Cerebellum (tissue), 4 donors: ENCODE measurements at places on chromosomes 4 and X. TPM values are rescaled to one million over a fixed set of nuclear protein-coding genes. Genes with fewer than 3 reads are reported as not detected.

XAGE1A gene
- not detected for total RNA-seq

CCKAR gene
- not detected for total RNA-seq

RIBC1 gene
- total RNA-seq, result 1.7 TPM

TRMT44 gene
- total RNA-seq, result 27.8 TPM

ADH1A gene
- total RNA-seq, result not detected

FUNDC1 gene
- 9.7 TPM for total RNA-seq

ZNF630 gene
- 5.5 TPM for total RNA-seq

QRFPR gene
- 4.2 TPM for total RNA-seq

POLN gene
- 4.5 TPM for total RNA-seq

GPR78 gene
- 0.73 TPM for total RNA-seq

RAB39B gene
- total RNA-seq, result 20.1 TPM

AWAT2 gene
- total RNA-seq, result not detected

BBS12 gene
- 7.3 TPM for total RNA-seq

- DNase-seq, result no peak
Measured at GRCh38 chrX:91080822-91081221, 353.8 kb upstream of the PABPC5 start.

- no peak for DNase-seq
Measured at GRCh38 chrX:154661899-154662298, 8.5 kb upstream of the CTAG2 start.

- no peak for DNase-seq
Measured at GRCh38 chrX:41514179-41514578, 67.0 kb downstream of the NYX start.

- no peak for DNase-seq
Measured at GRCh38 chrX:66408507-66408906, 230.4 kb downstream of the EDA2R start.

DNA sequence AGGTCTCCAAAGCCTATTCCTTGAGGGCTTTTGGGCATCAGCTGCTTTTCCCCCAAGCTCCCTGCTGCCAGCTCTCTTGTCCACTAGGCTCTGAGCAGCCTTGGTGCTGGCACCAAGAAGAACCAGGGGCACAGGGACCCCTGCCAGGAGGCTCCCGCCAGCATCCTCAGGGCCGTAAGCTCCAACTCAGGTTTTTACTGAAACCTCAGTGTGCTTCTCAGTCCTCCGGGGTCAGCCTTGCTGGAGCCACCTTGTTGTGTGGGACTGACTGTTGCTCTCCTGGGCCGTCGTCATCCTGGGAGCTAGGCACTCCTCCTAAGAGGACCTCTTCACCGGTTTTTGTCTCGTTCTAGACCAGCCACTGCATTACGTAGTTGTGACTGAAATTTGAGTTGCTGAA lies 38.9 kb downstream of the NOP14 start:
- DNase-seq, result no peak

GRCh38 chr4:120873554-120873953 lies 49.0 kb downstream of the PRDM5 start:
- no peak for DNase-seq

- DNase-seq, result no peak
Measured at GRCh38 chr4:175988511-175988910, 77.1 kb upstream of the WDR17 start.

- no peak for DNase-seq
Measured at GRCh38 chrX:39956803-39957394, 140.9 kb downstream of the BCOR start.

- no peak for DNase-seq
Measured at GRCh38 chr4:30265716-30266115, 454.5 kb upstream of the PCDH7 start.

- no peak for DNase-seq
Measured at GRCh38 chr4:176438401-176438800, 118.6 kb downstream of the SPCS3 start.

DNA sequence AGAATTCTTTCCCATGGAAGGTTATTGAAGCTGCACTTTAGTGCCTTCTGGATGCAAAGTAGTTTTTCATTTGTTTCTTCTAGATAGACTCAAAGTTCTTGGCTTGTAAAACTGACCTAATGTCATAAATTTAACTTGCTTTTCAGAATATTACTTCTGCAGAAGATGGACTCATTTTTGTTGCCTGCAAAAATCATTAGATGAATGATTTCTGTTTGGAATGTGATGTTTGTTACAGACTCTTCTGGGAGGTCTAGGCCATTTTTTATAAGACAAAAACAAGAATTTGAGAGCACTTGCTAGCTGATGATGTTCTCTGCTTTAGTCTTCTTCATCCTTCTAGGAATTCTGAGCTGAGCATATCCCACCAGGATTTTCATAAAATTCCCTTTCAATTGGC lies 308.6 kb upstream of the GIMD1 start:
- no peak for DNase-seq

GRCh38 chrX:39167791-39168190 lies 366.5 kb downstream of the MID1IP1 start:
- no peak for DNase-seq

- peak; percentile 47 for DNase-seq
Measured at GRCh38 chr4:8228319-8229250, 29.5 kb downstream of the SH3TC1 start.

GRCh38 chr4:145230726-145231125 lies 50.3 kb upstream of the OTUD4 start:
- DNase-seq, result no peak

DNA sequence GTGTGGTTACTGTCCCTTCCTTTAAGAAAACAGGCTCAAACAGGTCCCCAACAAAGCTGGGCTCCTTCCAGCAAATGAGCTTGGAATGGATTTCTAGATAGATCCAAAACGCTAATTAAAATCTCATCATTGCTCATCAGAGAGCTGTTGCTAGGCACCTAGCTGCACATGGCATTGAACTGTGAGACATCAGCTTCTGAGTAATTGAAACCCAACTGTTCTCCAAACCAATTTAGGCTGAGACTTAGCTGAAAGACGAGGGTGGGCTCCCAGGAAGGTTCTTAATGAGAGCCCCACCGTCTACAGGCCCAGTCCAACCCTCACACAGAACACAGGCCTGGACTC lies 59.1 kb downstream of the FAM184B start:
- no peak for DNase-seq

DNA sequence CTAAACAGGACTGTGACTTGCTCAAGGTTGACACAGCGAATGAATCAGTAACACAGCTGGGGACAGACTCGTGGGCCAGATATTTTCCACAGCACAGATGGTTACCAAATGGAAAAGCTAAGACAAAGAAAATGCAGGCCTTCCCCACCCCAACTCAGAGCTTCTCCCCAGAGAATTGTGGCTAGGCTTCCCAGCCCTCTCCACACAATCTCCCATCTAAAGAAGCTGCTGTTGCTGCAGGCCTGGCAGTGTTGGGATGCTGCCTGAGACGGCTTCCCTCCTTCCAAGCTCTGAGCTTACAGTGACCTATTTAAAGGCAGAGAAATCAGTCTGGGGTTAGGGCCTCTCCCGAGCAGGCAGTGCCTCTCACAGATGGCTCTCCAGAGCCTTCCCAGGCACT lies 46.5 kb upstream of the PGRMC1 start:
- peak; percentile 31 for DNase-seq

- DNase-seq, result peak; percentile 32
Measured at GRCh38 chrX:13360146-13360545, 40.3 kb upstream of the ATXN3L start.

DNA sequence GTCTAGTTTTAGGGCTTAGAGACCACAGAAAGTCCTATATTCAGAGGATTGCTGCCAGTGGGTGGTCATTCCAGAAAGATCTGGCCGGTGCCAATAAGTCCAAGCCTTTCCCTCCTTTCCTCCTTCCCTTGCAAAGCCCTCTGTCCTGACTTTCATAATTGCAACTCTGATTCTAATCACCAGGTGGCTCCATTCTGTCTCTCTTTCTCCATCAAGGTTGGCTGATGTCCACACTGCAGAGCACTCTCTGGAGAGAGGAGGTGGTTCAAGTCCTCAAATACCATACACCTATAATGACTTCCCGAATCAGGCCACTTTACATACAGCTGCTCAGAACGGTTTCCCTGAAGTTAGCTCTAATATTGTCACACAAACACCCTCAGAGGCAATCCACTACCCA lies 22.4 kb upstream of the ARMCX4 start:
- DNase-seq, result peak; percentile 4

DNA sequence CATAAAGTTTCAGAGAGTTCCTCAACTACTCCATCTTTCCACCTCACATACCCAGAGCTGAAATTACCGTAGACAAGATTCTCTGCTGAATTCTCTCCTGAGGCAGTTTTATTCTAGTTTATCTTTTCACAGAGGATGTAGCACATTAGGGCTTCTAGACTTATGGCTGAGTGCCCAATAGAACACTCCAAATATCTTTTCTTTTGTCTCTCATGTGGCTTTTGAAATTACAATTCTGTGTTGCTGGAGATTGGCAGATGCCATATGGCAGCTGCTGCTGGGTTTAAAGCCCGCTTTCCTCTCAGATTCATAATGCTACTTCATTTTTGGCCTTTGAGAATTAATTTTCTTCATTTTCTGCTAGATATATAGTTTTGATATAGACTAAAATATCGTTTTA lies 107.6 kb upstream of the BANK1 start:
- DNase-seq, result peak; percentile 40

DNA sequence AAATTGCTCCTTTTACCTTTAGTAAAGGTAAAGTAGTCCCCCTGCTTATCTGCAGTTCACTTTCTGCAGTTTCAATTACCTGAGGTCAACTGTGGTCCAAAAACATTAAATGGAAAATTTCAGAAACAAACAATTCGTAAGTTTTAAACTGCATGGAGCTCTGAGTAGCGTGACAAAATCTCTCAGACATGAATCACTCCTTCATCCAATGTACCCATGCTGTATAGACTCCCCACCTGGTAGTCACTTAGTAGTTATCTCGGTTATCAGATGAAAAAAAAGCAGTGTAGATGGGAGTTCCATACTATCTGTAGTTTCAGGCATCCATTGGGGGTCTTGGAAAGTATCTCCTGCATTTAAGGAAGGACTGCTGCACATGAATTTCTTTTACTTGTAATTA lies 7.7 kb downstream of the UNC5C start:
- DNase-seq, result no peak

GRCh38 chr4:103719830-103720207 lies at the start of gene TACR3:
TACR3 (minus strand) TSS chr4:103719985; CDS start chr4:103719675, 310 bp downstream.
- DNase-seq, result no peak

DNA sequence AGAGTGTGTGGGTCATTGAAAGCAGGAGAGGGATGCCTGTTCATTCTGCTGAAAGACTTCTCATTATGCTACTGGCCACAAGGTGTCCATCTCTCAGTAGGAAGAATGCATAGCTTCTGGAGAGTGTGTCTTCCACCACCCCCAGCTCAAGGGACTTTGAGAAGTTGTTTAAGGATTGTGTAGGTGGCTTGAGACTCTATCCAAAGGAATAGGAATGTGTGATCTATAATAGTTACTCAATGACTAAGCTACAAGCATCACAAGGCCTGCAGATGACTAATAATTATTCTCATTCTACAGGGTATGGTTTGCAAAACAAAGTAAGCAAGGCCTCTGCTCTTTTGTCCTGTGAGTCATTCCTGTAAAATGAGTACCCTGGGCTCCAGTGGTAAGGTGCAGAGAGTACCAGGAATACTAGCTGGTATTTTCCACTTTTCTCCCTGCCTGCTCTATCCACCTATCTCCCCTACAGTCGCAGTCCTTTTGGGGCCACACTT lies 279.8 kb upstream of the BOD1L1 start:
- no peak for DNase-seq

GRCh38 chr4:122703868-122704267 lies 28.6 kb upstream of the BBS12 start:
- DNase-seq, result no peak

DNA sequence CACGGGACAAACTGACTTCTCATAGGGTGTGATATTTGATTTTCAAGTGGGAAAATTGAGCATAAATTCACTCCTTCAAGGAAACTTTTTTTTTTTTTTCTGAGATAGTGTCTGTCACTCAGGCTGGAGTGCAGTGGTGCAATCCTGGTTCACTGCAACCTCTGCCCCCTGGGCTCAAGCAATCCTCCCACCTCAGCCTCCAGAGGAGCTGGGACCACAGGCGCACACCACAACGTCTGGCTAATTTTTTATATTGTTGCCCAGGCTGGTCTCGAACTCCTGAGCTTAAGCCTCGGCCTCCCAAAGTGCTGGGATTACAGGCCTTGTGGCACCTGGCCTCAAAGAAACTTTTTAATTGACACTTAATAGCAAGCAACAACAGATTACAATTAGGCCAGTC lies 13.8 kb downstream of the CLDN34 start:
- no peak for DNase-seq

GRCh38 chr4:5467111-5467510 lies 241.2 kb downstream of the EVC2 start:
- DNase-seq, result no peak

DNA sequence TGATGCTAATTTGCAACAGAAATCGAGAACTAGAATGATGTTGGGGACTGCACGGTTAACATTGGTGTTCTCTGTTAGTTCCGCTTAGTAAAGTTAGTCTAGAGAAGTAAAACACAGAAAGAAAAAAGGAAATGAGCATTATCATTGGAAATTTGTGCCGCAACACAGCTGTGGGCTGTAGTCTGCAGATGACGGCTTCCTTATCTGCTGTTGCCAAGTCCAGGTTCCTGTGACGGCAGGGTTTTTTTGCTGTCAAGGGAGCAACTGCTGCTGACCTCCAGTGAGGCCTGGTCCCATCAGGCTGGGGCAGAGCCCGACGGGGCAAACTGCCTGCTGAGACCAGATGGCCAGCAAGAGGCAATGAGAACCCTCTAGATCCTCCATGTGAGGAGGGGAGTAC lies 38.9 kb upstream of the PHEX start:
- DNase-seq, result no peak

GRCh38 chr4:27702730-27703431 lies 842.2 kb downstream of the STIM2 start:
- no peak for DNase-seq

DNA sequence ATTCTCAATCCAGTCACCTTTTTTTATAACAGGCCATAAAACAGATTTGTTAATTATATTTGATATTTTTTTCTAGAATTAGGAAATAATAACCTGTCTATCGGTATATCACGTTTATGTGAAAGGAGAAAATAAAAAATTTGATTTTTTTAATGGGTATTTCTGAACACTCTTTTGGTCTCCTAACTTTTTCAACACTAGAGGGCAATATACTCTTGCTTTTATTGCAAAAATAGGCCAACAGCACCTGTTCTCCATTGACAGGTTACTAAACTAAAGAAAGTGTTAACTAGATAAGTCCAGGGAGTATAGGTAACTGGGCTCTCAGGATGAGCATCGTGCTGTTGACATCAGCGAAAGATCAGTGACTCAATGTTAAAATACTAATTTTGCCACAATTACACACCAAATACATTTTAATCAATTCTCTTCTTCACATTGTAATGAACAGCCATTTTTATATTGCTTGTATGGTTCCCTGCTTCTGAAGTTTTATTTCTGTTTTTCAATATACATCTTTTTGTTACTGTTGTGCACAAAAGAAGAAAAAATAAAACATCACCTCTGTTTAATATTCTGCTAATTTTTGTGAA lies 22.8 kb downstream of the NDST4 start:
- DNase-seq, result peak; percentile 8

DNA sequence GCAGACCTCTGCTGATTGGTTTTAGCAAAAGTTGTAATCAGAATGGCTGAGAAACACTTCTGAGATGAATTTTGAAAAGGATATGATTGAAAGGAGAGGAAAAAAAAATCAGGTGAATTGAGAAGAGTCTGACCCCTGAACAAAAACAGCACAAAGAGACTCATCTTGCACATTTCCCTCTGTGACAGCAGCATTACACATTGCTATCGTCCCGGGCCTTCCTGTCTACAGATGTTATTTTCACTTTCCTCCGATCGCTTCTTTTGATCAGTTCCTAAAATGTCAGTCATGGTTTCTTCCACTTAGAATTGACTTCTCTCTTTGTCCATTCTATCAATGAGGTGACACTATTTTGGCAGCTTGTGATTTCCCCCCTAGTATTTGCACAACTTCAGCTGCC lies 262.6 kb downstream of the GPC3 start:
- no peak for DNase-seq

- no peak for DNase-seq
Measured at GRCh38 chrX:37302569-37302968, 46.6 kb upstream of the PRRG1 start.
